ENCODE measurements at places on chromosomes 7 and 10.

- DNase-seq: no peak
Observed at GRCh38 chr10:21929070-21929469, 74.5 kb downstream of the DNAJC1 start.

DNA sequence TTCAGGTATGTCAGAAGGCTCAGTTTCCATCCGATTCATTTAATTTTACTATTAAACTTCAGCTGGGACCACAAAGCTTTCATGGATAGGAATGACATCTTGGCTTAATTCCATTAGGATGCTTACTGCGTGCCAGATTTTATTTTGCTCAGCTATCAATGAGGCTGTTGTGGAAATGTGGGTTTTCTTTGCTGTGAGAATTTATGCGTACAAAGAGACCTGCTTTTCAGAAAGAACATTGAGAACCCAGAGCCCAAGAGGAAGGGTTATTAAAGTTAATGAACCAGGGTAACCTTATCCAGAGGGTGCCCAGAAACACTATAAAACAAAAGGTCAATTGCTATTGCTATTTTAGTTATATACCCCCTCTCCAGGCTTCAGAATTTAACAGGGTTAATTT is 98.3 kb downstream of the MKLN1 start:
- no peak for DNase-seq

- no peak for DNase-seq
Observed at GRCh38 chr7:41319581-41319980, 383.3 kb downstream of the INHBA start.

GRCh38 chr10:17580885-17581284 is 36.3 kb downstream of the HACD1 start:
- no peak for DNase-seq

DNA sequence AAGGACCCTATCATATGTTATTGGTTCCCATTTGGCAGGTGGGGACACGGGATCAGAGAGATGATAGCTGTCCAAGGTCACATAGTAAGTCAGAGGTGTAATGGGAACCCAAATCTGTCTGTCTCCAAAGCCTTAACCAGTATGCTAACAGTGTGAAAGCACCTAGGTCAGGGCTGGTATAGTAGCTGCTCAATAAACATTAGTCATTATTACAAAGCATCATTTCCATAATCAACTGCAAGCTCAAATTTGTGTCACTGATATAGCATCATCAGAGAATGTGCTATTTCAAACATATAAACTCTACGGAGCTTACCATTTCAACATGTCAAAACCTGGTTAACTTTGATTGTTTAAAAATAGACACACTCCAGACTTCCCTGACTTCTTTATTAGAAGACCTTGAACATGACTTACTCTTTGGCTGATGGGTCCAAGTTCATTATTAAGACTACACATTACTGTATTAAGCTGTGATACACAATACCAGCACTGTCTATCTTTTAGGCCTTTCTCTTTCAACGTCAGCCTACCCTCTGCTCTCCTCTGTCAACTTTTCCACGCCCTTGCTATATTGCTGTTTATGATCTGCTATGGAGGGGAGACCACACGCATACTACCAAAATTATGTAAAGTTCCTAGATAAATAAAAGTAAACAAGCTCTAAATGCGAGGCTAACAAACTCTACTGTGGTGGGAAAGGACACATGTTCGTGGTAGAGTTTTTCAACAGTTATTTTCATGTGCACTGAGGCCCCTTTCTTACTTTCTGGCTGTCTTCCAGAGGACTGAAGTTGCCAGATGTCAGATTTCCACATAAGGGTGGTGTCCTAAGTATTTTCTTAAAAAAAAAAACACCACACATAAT is 33.6 kb downstream of the DNMBP start:
- DNase-seq: no peak

GRCh38 chr7:44152971-44153947 is 12.1 kb upstream of the MYL7 start:
- DNase-seq: no peak

DNA sequence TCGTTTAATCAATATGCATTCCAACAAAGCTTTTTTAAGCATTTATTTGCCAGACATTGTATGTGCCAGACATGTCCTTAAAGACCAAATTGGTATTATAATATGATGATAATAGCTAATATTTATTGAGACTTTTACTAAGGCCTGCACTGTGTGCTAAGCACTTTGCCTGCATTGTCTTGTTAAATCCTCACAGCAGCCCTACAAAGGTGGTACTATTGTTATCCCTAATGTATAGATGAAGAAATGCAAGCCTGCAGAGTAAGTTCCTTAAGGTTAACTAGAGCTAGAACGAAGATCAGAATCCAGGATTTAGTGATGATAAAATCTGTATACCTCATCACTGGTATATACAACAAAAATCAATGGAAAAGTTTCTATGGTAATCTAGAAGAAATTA is 5.3 kb upstream of the CAPZA2 start:
- DNase-seq: no peak

GRCh38 chr7:107169120-107170050 is 582 bp downstream of the HBP1 start:
- peak; percentile 84 for DNase-seq

- peak; percentile 45 for DNase-seq
Observed at GRCh38 chr10:48551861-48552591, 52.8 kb downstream of the ARHGAP22 start.

DNA sequence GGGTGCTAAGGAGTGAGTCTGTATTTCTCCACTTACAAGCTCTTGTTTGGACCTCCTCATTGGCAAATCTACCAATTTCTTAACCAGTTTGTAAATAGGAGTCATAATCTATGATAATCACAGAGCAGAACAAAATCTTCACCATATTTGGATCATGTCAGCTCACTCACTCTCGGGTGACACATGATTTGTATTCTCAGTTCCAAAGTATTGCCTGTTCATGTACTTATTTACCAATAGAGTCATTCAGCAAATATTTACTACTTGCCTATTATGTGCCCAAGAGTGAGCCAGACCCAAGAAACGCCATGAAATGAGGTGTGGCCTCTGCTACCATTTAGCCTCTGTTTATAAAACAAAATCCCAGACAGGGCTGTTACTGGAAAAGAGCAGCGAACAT is 114.8 kb downstream of the TSPAN12 start:
- DNase-seq: no peak

DNA sequence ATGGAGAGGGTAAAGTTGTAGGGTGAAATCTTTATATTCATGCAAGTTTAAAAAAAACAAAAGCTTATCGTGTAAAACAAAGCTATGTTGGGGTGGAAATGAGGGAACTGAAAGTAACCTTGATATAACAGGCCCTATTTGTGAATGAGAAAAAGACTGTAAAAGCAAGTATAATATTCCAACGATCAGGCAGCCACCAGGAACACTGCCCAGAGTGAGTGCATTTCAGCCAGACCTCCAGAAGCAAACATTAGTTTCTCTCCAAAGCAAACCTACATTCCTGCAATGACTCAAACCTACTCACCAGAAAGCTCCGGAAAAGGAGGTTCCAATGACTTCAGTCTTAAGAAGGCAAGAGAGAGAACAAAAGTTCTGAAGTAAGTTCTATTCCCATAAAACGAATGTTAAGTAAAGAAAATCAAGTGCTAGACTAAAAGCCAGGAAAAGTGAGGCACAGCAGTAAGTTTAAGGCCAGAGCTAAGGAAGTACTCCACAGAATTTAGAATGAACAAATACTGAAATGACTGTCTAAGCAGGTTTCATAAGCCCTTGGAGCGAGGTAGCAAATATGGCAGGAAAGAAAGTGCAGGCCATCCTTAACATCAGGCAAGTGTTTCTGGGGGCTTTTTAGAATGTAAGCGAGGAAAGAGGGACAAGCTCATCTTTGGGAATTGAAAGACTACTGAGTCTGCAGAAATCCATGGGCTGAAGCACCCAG is 493.1 kb downstream of the XPNPEP1 start:
- no peak for DNase-seq

GRCh38 chr7:55149001-55149400 is 130.2 kb downstream of the EGFR start:
- DNase-seq: no peak

- peak; percentile 20 for DNase-seq
Observed at GRCh38 chr7:135508883-135509588, 866 bp downstream of the CNOT4 start.

DNA sequence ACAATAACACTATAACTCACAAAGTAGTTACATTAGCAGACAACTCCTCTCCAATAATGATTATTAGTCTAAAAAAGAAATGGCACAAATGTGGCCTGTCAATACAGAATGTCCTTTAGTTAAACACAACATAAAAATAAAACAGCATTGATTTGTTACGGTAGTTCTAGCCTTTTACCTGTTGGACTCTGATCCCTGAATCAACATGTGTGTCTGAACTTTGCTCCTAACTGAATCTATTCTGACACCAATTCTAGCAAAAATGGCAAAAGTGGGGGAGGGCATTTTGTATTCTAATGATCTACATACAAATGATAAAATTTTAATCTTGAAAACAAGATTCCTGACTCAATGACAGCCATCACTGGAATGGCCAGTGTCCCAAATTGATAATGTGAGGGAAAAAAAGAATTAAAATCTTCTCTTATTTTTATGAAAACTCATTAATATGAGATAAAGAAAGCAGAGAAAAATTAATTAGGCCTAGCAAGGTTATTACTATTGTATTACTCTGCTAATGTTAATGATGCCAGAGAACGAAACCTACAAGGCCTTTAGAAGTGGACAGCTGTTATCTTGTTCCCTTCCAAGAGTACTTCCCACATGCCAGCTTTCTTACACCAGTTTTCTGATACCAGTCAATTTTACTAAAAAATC is 30.2 kb downstream of the FRA10AC1 start:
- DNase-seq: no peak

DNA sequence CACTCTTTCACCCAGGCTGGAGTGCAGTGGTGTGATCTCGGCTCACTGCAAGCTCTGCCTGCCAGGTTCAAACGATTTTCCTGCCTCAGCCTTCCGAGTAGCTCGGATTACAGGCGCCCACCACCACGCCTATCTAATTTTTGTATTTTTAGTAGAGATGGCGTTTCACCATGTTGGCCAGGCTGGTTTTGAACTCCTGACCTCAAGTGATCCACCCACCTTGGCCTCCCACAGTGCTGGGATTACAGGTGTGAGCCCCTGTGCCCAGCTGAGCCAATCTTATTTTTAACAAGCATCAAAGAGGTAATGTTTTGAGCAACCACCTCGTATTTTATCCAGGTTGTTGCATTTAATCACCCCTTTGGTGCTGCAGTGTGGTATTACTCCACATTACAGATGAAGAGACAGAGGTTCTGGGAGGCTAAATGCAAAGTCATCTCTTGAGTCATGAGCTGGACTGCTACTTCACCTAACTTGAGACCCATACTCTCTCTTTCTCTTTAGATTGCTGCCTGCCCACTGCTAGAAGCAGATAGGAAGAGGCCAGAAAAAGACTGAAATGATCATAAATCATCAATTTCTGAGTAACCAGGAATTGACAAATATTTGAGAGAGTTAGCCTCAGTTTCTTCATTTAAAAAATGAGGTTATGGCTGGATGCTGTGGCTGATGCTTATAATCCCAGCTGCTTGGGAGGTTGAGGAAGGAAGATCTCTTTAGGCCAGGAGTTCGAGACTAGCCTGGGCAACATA is 116.2 kb downstream of the CAMK1D start:
- DNase-seq: no peak

- DNase-seq: no peak
Observed at GRCh38 chr7:144842377-144842851, 6.6 kb upstream of the TPK1 start.

- DNase-seq: peak; percentile 58
Observed at GRCh38 chr7:150450491-150451001, at the start of gene GIMAP8. TSS of gene GIMAP8 (plus strand) at chr7:150450630. CDS start at chr7:150466699, 16,069 bp downstream.

DNA sequence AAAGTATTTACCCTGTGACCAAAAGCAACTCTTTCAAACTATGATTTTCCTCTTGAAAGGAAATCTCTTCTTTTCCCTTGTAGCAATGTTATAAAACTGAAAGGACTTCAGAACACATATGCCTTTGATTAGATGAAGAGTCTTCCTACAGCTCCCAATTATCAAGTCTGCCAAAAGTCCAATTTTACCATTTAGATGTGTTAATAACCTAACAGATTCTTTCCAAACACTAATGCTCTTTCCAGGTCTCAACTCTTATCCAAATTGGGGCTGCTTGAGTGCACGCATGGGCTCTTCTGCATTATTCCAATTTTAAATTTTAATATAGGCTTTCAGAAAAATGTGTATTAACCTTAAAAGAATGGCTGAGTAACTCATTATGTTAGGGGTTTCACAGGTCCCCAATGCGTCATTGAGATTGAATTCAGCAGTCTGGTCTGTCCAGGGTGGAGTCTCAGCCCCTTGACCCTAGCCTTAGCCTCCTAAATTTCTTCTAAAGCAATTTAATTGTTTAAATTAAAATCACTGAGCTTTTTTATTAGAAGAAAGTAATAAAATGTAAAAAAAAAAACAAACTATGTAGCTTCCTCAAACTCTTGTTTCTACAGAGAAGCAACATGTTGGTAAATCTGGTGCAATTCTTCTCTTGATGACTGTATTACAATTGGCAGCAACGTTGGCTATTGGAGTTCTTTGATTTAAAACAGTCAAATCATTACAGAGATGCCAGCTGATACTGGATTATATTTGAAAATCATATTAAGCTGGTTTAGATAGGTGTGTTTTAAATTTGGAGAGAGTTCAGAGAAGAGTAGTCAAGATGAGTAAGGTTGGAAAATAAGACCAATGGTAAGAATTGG is 170.4 kb downstream of the DKK1 start:
- no peak for DNase-seq

DNA sequence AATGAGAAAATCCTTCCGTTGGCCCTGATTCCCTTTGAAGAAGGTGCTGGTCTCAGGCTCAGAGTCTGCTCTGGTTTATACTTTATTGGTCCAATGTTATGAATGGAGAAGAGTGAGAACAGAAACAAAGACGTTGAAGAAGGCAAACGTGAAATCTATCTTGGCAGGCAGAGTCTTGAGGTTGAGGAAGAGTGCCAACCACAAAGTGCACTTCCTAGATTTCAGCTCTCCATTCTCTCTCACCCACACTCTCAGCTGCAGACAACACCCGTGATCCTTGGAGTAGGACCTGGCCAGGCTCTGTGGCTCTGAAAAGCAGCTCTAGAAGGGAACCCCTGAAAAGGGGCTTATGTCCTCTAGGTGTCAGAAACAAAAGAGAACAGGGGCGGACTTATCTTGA is 128.9 kb upstream of the PLXNA4 start:
- DNase-seq: peak; percentile 23

- DNase-seq: no peak
Observed at GRCh38 chr10:20916976-20917375, 19.9 kb upstream of the NEBL start.

DNA sequence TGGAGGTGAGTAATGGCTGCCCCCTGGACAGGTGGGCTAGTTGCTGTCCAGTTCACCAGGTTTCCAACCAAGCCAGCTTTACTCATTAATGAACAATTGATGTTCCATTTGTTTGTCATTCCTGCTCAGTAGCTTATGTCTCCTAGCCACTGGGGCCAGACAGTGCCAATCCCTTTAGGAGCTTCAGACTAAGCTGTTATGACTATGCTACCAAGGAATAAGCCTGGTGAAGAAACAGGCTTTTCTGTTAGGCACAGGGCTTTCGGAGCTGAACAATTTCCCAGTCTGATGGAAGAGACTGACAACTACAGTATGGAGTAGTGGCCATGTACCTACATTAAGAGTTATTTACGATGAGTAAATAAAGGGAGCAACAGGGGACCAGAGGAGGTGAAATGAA is 2.1 kb upstream of the FMC1 start:
- DNase-seq: no peak

GRCh38 chr10:126738001-126738400 is 67.5 kb upstream of the C10orf90 start:
- no peak for DNase-seq

- no peak for DNase-seq
Observed at GRCh38 chr10:16184096-16184597, 252.7 kb upstream of the PTER start.

- no peak for DNase-seq
Observed at GRCh38 chr10:9198611-9199010, 1144.1 kb downstream of the GATA3 start.

Measured in GDM1 (cell line).